ENCODE measurements at places on chromosomes 3 and 15. TPM values are rescaled to one million over a fixed set of nuclear protein-coding genes. Genes with fewer than 3 reads are reported as not detected.

The FOXB1 gene
- total RNA-seq: not detected

The UPK1B gene
- 0.32 TPM for total RNA-seq

The LMAN1L gene
- not detected for total RNA-seq

The ZNF660 gene
- total RNA-seq: 2.9 TPM

The RETNLB gene
- total RNA-seq: not detected

The ACTC1 gene
- under 0.01 TPM for total RNA-seq

The DPPA2 gene
- not detected for total RNA-seq

The TRIM42 gene
- not detected for total RNA-seq

The LTK gene
- total RNA-seq: 1.6 TPM

The SEC62 gene
- 47.9 TPM for total RNA-seq

The DNAH12 gene
- under 0.01 TPM for total RNA-seq

The PLSCR2 gene
- not detected for total RNA-seq

- DNase-seq: no peak
These were observed 5.2 kb downstream of the NR1D2 start for GRCh38 chr3:23950293-23950692.

DNA sequence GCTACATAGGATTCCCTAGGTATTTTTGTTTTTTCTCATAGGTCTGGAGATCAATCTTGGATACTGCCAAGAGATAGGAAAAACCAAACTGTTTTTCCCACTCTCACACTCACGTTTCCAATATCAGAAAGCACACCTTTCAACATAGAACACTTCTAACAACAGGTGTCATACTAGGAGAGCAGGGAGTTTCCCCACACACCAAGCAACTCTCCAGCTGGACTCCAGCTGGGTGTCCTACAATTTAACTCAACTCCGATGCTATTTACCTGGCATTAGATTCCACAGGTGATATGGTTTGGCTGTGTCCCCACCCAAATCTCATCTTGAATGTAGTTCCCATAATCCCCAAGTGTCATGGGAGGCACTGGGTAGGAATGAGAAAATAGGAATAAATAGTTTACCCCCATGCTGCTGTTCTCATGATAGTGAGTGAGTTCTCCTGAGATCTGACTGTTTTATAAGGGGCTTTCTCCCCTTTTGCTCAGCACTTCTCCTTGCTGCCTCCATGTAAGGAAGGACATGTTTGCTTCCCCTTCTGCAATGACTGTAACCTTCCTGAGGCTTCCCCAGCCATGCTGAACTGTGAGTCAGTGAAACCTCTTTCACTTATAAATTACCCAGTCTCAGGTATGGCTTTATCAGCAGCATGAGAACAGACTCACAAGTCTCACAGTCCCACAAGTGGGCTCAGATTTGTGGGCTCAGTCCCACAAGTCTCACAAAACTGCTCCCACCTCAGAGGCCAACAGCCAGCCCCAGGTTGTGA is 354.5 kb upstream of the THBS1 start:
- DNase-seq: no peak

DNA sequence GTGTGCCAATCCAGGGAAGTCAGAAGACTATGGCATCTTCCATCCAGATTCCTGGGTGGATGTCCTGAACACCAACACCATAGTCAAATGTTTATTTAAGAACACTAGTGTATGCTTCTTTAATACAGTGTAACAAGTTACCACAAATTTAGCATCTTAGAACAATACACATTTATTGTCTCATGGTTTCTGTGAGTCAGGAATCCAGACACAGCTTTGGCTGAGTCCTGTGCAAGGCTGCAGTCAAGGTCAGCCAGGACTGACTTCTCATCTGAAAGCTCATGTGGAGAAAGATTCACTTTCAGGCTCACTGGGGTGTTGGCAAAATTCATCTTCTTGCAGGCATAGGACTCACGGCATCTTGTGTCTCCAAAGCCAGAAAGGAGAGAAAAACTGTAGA is 143.4 kb downstream of the ANXA2 start:
- no peak for DNase-seq

GRCh38 chr15:33754242-33754641 is 214.1 kb upstream of the CHRM5 start:
- DNase-seq: no peak

DNA sequence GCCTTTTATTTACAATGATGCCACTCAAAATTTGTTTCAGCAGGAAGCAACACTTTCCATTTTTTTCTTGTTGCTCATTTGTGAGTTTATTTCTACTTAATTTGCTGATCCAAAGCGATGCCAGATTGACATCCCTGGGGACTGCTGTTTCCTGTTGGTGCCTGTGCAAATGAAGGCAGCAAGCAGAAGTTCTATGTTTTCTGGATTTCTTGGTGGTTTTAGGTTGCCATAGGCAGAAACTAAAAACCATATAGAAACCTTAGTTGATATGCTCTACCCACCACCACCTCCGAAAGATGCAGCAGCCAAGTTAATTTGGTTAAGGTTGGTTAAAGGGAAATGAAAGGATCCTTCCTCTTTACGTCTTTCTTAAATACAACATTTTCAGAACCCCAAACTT is 356.2 kb downstream of the RBMS3 start:
- no peak for DNase-seq

DNA sequence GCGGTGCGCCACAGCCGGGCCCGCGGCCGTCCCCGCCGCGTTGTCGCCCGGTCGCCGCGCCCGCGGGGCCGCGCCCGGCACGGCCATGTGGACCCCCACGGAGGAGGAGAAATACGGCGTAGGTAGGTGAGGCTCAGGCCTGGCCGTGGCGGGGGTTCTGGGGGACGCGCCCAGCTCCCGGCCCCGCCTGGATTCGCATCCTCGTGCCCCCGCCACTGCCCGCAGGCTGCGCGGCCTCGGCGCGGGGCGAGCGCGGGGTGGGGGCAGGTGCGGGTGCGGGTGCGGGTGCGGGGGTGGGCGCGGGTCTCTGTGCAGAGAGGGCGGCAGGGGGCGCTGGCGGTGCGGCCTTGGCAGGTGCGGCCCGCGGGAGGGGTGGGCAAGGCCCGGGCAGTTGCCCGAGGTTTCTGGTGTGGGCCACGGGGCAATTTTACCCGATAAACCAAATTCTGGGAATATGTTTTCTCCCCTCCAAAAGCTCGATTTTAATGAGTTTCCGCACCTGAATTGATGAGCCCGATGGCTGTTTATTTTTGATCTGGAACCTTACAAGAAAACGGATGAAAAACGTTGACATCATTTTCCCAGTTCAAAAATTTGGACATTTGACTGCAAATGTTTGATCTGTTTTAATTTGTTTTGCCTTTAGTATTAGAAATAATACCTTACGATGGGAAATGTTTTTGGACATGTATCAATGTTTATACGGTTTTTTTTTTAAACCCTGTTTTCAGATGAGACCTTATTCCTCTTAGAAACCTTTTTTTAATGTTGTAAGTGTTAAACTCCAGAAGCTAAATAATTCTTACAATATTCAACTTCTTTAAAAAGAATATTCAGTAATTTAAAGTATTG is 678 bp downstream of the DOCK3 start:
- DNase-seq: no peak

DNA sequence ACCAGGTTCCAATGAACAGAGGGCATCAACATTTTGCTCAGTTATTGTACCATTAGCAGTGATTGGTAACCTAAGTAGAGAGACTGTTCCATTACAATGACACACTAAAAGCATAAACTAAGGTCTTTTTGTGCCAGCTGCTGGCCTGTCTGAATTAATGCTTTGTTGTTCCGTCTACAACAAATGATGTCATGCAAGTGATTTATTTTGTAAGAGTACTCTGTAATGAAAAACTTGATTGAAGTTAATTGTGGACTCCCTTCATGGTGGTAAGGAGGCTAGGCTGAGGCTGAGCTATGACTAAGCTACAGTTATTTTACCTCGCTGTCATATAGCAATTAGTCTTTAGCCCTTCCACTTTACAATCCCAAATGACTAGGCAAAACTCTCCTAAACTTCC is 23.2 kb downstream of the RCN2 start:
- DNase-seq: no peak

- peak; percentile 95 for DNase-seq
These were observed 1.4 kb upstream of the STRA6 start for GRCh38 chr15:74203914-74204431.

DNA sequence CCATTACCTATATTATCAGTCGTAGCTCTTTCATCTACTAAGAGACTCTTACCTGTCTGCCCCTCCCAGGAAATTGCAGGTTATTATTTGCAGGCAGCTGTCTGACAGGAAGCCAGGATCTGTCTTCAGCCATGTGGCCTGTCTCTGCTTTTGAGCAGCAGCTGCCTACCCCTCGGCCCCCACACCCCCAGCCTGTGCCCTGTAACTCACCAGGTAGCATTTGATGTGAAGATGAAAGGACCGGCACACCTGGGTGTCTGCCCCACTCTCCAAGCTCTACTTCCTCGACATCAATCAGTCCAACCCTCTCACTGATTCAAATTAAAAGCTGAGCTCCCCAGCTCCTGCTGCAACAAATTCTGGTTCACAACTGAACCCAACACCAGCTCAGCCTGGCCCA is 197.2 kb upstream of the CTNNB1 start:
- no peak for DNase-seq

- no peak for DNase-seq
These were observed 81.6 kb upstream of the MDFIC2 start for GRCh38 chr3:70393881-70394612.

GRCh38 chr3:83218383-83219200 is 1457.1 kb upstream of the GBE1 start:
- DNase-seq: no peak

- DNase-seq: no peak
These were observed 224.5 kb downstream of the ZNF385D start for GRCh38 chr3:21526461-21526860.

GRCh38 chr15:34109797-34110663 is 8.1 kb downstream of the PGBD4 start:
- DNase-seq: peak; percentile 68

DNA sequence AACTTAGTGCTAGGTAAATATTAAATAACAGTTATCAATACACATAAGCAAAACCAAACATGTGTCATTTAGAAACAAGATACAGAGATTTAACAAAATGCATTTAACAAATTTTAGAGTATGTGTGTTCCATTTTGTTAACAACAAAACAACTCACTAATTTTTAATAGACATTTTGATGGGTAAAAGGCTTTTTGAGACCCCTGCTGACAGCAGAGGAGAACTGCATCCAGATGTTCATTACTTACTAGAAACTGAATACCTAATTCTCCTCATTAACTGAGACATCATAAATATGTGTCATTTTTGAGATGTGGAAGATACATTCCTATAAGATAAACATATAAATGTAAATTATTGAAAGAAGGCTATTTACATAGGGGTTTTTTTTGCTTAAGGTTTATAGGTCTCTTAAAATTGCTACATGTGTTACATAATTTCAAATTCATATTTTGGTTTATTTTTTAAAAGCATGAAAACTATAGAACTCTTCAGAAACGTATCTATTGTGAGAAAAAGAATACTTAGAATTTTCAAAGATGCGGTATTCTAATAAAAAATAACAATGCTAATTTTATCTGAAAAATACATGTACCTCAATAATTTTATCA is 1009.8 kb downstream of the TUSC7 start:
- DNase-seq: peak; percentile 27

- no peak for DNase-seq
These were observed 4.8 kb upstream of the PRSS50 start for GRCh38 chr3:46722443-46722842.

- DNase-seq: no peak
These were observed 133.3 kb downstream of the MDFIC2 start for GRCh38 chr3:70179111-70179510.

GRCh38 chr3:146970236-146970635 is 365.1 kb upstream of the PLSCR5 start:
- no peak for DNase-seq
